ENCODE measurements at places on chromosomes 3 and 15.
A peak's percentile ranks its signal among the peaks of the same experiment; 100 is the strongest.

GRCh38 chr3:120407508-120408287 lies 43.1 kb downstream of the FSTL1 start:
- no peak for DNase-seq

DNA sequence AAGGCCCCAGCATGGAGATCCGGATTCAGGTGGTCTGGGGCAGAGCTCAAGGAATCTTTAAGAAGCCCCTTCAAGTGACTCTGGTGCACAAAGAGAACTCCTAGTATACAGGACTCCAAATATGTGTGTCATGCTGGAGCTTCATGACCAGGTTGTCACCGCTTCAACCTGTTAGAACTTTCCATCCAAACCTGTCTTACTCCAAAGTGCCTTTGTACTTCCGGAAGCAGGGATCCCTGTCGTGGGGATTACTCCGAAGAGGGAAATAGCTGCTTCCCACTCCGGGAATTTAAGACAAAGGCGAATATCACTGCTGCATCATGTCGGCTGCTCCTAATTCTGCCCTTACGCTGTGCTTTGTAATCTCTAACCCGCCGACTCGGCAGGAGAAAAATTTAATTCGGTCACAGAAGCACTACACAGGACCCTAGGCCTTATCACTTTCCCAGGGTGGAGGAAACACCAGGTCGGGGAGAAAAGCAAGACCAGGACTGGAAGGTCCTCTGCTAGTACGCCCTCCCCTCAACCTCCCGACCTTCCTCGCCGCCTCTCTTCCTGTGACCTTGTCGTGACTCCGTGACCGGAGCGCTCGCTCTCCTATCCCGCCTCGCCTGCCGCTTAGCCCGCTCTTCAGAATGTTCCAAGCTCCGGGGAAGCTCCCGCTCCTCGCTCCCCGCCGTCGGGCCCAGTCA lies 730 bp downstream of the HIGD1A start:
- peak; percentile 57 for DNase-seq

- DNase-seq: no peak
These were observed 26.3 kb downstream of the ABCC5 start for GRCh38 chr3:183991403-183991802.

DNA sequence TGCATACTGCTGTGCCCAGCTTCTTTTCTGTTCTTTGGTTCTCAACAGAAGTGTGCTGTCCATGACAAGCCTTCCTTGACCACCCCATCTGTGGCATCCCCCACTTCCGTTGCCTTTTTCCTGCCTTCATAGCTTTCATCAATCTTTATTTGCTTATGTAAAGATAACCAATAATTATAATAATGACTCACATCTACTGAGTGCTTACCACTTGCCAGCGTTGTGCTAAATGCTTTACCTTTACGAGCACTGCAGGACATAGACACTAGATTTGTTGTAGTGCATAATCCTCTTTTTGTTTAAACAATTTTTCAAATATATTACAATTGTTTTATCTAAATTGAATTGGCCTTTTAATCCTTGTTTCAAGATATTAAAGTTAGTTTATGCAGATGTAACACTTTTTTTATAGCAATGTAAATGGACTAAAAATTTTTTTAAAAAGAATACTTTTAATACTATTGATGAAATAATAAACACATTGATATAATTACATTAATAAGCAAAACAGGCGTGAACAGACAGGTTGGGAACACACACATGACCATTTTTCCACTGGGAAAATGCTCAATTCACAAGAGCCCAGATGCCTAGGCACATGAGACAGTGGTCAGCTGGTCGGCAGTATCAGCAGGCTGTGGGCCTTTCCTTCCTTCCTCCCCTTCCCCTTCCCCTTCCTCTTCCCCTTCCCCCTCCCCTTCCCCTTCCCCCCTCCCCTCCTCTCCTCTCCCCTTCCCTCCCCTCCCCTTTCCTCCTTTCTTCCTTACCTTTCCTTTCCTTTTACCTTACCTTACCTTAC lies 42.5 kb downstream of the TRAK1 start:
- no peak for DNase-seq

DNA sequence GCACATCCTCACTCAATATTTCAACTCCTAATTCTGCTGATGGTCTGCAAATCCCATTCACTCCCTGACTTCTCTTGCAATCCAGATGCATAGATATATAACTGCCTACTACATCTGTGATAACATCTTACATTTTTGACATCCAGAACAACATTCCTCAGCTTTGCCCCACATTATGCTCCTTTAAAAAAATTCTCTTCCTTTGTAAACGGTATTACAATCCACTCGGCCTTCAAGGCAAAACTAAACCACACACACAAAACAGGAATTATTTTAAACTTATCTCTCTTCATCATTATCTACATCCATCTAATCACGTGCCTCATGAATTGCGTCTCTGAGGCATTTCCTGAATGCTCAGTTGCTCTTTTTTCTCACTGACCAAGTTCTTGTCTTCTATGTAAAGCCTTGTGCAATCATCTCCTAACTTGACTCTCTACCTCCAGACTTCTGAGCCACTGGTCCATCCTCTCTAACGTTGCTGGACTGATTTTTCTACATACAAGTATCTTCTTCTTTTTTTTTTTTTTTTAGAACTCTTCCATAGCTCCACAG lies 117.0 kb downstream of the SATB1 start:
- DNase-seq: no peak

- no peak for DNase-seq
These were observed 8.9 kb downstream of the RNF7 start for GRCh38 chr3:141746962-141747361.

DNA sequence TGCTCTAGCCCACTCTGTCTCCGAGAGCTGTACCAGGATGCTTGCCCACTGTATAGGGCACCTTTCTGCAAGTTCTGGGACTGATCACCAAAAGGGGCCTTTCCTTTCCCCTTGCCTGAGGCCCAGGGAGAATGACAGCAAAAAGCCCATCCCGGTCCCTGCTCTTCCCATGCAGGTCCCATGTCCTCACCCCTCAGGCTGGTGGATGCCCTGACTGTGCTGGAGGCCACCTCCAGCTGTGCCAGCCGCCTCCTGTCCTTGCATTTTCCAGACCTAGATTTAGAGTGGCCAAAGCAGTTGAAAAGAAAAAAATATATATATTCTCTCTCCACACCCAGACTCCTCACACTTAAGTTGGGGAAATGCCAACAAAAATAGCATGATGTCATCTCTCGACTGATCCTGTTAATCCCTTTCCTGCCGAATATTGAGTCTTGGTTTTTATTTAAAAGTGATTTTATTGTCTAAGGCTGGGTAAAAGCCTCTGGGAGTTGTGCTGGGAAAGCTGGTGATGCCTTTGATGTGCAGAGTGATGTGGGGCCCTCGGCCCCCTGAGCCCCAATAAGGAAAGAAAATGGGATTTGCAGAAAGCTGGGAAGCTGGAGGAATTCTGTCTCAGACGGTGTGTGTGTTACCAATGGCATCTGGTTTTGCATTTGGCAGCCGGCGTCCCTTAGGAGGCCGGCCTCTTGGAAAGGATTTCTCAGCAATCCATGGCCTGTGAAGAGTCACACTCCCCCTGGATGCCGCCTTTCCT lies 29.3 kb upstream of the TPM1 start:
- DNase-seq: no peak

DNA sequence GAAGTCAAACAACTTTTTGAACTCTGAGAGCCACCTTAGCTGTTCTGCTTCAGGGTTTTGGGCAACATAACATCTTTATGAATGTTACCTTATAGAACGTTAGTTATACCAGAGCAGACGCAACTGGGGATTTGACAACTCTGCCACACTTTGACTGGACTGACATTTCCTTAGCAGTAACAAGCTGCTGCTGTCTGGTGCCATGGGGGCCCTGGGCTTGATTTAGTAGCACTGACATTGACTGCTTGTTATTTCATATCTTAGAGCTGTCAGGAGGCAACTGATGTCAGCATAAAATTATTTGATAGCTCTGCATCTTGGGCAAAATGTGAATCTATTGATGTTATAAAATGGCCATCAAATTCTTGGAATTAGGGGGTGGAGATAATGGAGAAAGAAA lies 285.4 kb downstream of the ROBO2 start:
- no peak for DNase-seq

GRCh38 chr3:53970661-53971060 lies 79.0 kb upstream of the SELENOK start:
- DNase-seq: no peak

DNA sequence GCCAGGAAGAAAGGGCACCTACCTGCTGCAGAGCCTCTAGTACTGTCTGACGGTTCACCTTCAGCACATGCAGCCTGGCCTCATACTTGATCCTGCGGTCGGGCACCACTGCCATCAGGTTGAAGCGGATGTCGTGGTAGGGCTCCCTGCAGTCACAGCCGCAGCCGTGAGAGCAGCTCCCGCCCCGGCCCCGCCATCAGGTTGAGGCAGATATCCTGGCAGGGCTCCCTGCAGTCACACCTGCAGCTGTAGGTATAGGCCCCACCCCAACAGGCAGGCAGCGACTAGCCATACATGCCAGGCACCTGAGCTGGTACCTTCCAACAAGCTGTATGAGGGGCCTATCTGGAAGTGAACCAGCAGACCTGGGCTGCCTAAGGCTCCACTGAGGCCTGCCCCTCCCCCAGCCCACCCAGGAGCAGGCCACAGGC lies 38.7 kb downstream of the SEMA3G start:
- no peak for DNase-seq

DNA sequence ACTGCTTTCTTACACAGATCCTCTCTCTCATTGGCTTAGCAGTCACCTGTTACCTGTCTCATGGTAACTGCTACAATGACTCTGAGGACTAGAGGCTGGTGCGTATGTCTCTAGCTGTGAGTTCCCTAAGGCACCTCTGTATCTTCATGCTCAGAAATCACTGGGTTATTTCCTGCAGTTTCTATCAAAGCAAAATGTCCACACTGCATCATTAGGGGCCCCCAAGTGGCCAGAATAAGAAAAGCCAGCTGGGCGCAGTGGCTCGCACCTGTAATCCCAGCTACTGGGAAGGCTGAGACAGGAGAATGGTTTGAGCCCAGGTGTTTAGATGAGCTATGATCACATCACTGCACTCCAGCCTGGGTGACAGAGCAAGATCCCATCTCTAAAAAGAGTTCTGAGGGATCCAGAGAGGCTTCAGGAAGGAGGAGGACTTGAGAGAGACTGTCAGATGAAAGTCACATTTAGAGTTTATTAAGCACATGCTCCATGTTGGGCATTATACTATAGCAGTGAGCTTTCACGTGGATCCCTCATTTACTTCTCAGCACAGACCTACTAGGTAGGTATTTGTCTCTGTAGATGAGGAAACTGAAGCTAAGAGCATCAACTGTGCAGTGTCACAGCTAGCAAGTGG lies 2.3 kb upstream of the VPS18 start:
- peak; percentile 45 for DNase-seq

DNA sequence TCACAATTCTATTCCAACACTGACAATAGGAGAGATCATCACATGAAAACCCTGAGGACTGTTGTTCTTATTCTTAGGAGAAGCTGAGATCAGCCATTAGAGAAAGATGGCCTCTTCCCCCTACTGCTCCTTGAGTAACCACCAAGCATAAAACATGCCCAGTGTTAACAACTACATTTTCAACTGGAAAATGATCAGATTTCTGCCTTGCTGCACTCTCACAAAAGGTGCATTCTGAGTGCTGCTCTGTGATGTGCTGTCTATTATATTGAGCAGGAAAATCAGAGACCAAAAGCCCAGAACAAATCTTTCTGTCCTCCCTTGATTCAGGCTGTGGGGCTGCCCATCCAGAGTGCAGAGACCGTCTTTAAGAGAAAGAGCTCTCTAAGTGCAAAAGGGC lies 304.6 kb upstream of the TRIM42 start:
- no peak for DNase-seq

DNA sequence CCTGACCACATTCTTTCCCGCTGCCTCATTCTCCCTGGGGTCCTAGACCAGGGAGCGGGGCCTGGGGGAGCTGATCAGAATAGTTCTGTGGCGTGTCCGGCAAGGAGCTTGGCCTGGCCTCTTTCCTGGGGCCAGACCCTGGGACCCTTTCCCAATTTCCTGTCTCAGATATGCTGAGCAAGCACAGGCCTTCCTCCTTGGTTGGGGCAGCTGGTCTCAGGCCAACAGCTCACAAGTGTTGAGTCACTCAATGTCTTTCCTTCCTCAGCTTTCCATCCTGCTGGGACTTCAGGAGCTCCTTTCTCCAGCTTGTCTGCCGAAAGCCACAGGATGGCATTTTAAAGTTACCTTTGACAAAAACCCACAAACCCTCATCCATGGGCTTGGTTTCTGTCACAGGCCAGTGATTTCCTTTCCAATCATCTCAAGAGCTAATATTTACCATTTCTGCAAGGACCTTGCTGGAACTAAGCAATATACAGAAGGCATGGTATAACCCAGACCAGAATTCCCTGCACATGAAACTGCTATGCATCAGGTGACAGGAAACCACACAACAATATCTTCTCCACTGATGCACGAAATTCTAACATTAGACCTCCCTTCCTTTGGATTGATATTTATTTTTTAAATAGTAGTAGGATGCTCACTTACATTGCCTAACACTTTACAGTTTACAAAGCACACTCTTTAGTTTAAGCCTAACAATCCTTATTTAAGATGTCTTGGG lies 19.5 kb upstream of the TIMP4 start:
- DNase-seq: no peak

DNA sequence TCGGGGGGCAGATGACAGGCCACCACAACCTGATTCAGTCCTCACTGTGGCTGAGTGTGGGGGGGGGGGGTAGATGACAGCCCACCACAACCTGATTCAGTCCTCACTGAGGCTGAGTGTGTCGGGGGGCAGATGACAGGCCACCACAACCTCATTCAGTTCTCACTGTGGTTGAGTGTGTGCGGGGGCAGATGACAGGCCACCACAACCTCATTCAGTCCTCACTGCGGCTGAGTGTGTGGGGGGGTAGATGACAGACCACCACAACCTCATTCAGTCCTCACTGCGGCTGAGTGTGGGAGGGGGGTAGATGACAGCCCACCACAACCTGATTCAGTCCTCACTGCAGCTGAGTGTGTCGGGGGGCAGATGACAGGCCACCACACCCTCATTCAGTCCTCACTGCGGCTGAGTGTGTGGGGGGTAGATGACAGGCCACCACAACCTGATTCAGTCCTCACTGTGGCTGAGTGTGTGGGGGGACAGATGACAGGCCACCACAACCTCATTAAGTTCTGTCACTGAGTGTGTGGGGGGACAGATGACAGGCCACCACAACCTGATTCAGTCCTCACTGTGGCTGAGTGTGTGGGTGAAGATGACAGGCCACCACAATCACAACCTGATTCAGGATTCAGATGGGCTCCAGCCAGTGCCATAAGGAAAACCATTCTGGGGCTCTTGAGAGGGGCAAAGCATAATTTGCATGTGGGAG lies 16.9 kb downstream of the ZNF717 start:
- no peak for DNase-seq

- DNase-seq: no peak
These were observed 533.5 kb upstream of the ZNF385D start for GRCh38 chr3:22284559-22284958.

- peak; percentile 75 for DNase-seq
These were observed 598 bp upstream of the SFMBT1 start for GRCh38 chr3:53046171-53047170.

DNA sequence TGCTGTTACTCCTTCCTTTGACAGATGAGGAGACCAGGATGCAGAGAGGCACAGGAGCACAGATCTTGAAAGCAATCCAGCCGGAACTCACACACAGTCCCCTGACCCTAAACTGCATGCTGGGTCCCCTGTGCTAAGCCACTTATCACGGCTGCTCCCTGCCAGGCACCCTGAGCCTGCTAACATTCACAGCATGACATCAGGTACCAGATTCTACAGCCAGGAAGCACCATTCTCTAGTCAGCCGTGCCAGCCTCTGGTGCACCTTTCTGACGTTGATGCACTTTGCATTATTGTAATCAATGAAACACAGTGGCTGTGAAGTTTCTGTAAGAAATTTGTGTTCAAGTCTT lies 247.3 kb downstream of the OCA2 start:
- DNase-seq: no peak
